ENCODE measurements at places on chromosomes 2 and 18.

DNA sequence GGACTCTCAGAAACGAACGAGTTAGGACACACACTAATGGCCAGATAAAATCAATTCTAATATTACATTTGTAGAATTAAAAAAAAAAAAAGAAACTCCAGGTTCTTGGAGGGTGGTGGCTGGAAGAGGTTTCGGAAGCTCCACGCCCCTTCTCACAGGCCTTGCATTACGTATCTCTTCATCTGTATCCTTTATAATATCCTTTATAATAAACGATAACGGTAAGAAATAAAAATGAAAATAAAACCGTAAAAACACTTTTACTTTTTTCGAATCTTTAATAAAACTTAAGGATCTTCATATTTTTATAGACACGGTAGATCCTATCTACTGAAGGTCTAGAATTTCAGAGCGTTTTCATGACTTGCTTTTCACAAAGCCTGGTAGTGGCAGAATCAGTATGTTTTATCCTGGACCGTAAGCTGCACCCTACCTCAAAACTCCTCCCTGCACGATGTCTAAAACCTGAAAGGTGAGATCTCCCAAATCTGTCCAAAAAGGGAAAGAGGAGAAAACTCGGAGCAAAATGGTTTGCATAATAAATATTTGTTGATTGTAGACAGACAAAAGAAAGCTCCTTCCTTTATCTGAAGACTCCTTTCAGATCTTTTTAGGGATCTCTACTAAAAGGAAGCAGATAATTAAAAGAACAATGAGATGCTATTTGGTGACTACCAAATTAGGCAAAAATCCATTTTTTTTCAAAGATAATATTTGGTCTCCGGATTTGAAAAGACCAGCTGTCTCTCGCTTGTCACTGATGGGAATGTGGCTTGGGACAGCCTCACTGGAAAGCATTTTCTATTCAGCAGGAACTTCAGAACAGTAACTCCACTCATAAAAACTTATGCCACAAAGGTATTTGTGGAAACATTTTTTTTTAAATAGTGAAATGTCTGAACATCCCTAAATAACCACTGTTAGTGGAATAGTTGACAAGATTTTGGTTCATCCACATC is 2.0 kb upstream of the CXCR4 start:
- DNase-seq: no peak

DNA sequence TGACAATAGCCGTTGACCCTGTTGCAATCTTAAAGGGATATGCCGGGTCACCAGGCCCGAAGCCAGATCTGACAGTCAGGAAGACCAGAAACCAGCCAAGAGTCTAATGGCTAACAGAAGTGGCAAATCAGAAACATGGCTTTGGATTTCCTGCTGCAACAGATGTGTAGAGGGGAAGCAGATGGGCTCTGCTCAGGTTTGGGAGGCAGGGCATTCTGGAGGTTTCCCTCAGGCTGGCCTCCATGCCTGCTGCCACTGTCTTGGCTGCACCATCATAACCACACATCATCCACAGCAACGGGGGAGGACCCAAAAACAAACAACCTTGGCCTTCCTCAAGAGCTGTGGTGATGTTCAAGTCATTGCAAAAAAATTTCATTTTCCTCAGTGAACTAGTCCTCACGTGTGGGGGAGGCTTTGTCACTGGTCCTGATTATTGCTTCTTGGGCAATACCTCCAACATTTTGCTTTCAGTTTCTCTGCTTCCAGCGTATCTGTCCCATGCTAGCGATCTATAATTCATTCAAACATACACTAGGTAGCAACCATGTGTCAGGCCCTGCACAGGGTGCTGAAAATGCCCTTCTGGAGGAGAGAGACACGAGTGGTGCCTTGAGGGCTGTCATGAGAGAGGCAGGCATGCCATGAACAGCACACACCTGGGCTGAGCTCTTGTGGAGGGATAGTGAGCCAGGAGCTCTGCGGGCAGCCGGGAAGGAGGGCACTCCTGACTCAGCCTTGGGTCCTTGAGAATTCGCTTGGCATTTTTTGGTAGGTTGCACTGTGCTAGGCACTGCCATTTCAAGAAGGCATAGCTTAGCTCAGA is 48.2 kb upstream of the LGALSL start:
- DNase-seq: peak; percentile 62

DNA sequence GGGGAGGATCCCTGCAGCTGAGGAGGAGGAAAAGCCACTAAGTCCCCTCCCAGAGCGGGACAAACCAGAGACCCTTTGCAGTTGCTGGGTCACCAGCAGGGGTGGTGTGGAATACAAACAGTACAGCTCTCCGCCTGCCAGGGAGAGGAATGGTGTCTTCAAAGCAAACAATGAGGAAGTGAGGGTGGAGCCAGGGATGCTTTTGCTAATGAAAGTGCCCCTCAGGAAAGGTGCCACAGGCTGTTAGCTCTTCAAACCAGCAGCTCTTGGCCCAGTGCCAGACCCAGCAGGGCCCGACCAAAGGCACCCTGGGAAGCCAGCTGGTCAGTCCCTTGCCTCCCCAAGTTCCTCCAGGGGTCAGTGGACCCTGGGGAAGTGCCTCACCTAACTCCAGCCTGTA is 102.8 kb downstream of the HIBCH start:
- DNase-seq: peak; percentile 14

DNA sequence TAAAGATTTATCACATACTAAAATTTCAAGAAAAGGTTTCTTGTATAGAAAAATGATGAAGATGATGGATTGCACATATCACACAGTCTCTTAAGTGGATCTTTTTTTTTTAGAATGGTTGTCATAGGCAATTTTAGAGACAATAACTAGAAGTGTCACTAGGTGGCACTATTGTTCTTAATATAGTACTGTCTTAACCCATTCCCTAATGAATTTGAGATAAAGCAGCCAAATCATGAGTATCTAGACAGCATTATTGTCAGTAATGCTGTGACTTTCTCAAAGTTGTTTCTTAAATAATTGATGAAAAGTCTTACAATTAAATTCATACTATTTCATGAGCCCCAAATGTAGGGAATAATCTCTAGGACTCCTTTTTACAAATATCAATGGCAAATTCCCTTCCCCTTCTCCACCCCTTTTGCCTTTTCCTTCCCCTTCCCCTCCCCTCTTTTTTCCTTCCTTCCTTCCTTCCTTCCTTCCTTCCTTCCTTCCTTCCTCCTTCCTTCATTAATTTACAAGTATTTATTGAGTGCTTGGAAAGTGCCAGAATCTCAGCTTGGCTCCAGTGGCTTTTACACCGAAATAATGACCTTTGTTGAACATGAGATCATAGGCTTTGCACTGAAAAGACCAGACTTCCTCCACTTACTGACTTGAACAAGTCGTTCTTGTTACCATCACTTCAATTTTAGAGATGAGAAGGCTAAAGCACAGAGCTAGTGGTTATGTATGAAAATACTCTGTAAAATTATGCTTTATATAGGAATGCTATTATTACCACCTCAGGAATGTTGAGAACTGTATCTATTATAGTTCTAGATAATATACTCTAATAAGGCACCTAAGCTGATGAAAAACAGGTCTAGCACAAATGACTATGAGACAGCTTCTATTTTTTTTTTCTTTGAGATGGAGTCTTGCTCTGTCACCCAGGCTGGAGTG is 19.8 kb downstream of the MYL12B start:
- peak; percentile 78 for DNase-seq

DNA sequence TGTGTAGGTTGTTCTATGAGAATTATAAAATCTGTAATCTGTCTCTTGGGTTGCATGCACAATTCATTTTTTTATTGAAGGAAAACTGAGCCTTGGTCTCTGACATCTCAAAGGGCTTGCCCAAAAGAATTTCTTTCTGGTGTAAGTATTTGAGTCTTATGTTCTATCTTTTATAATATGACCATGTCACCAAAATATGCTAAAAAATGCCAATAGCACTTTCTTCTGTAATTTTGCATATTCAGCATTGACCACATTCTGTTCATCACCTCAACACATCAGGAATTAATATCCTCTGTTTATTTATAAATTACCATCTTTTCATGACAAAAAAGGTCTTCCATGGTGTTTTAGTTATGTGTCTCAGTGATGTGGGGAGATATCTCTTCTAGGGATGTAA is 268.7 kb upstream of the TCF4 start:
- DNase-seq: no peak

DNA sequence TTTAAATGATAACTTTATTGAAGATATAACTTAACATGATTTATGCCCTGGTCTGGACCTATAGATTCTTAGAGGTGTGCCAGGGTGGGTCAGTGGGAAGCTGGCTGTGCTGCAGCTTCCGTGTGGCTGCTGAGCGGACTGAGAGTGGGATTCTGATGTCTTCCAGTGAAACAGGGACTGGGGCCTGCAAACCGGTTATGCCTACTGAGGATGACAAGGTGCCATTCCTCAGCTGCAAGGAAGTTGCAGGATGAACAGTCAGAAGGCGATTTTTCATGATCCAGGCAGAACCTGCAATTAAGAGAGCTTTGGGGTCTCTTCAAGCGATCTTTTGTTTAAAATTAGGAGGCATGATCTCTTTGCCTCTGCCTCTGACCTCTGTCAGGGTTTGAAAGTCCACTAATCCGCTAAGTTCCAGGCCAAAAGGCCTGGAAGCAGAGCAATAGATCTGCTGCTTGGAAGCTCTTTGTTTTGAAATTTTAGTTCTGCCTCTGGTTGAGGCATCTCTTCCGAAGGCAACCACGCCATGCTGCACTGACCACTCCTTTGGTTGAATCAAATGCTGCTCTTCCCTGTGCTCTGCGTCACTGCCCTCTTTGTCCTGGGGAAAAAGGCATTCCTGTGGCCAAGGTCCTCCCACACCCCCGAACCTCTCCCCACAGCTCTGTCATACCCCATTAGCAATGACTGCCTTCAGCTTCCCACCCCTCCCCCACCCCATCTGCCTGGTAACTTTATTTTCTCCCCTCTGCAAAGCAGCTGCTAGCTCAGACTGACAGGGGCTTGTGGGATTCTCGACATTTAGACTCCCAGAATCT is 2.0 kb downstream of the TMEM169 start:
- DNase-seq: peak; percentile 40

DNA sequence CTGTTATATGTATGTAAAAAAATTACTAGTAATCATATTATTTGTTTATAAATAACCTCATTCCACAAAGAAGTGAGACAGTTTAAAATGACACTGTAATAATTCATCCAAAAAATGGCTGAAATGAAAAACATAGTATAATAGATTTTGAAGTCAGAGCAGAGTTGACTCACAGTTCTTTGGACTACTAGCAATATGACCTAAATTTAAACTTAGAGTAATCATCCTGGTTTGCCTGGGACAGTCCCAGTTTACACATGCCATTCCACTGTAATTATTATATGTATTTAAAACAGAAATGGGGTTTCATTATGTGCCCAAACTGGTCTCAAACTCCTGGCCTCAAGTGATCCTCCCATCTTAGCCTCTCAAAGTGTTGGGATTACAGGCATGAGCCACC is 48.3 kb downstream of the CCDC88A start:
- no peak for DNase-seq

DNA sequence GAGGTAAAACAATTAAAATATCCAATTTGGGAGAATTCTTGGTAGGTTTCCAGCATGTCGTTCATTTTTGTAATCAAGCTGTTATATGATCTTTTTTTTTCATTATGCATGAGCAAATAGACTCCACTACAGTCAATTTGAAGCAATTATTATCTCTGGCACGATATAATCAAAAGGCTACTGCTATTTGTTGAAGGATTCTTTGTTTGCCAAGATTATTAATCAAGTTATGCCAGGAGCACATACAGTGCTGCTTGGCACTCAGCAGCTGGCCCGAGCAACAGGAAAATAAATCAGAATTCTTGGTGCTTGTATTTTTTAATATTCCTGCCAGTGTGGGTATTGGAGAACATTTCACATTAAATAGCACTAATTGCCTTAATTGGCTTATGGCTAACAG is 279.5 kb downstream of the RND3 start:
- no peak for DNase-seq

DNA sequence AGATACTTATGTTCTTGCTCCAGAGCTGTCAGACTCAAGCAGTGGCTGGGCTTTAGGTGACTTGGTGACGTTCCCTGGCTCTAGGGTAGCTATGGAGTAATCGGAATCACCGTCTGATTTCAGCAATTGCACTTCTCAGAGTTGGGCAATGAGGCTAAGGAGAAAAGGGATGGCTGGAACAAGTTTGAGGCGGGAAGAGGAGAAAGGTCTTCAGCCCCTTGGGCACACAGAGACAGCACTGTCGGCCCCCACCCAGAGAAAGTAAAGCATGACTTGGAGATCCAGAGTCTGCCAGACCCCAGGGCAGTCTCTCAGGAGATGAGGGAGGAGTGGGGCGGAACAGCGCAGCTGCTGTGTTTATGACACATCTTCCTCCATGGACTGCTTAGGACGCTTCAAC is 114.5 kb downstream of the KLHL29 start:
- no peak for DNase-seq

GRCh38 chr2:241354668-241355658 is 1.1 kb upstream of the FARP2 start:
- peak; percentile 73 for DNase-seq

GRCh38 chr2:241612156-241613016 is 24.6 kb downstream of the THAP4 start:
- no peak for DNase-seq

GRCh38 chr2:19559596-19560240 is 201.3 kb upstream of the OSR1 start:
- DNase-seq: no peak

- DNase-seq: no peak
Measured at GRCh38 chr2:148553332-148553887, 91.1 kb upstream of the EPC2 start.

- no peak for DNase-seq
Measured at GRCh38 chr18:35049111-35050027, 8.2 kb downstream of the MAPRE2 start.

- DNase-seq: no peak
Measured at GRCh38 chr18:64444819-64445218, 295.9 kb upstream of the LINC00305 start.

DNA sequence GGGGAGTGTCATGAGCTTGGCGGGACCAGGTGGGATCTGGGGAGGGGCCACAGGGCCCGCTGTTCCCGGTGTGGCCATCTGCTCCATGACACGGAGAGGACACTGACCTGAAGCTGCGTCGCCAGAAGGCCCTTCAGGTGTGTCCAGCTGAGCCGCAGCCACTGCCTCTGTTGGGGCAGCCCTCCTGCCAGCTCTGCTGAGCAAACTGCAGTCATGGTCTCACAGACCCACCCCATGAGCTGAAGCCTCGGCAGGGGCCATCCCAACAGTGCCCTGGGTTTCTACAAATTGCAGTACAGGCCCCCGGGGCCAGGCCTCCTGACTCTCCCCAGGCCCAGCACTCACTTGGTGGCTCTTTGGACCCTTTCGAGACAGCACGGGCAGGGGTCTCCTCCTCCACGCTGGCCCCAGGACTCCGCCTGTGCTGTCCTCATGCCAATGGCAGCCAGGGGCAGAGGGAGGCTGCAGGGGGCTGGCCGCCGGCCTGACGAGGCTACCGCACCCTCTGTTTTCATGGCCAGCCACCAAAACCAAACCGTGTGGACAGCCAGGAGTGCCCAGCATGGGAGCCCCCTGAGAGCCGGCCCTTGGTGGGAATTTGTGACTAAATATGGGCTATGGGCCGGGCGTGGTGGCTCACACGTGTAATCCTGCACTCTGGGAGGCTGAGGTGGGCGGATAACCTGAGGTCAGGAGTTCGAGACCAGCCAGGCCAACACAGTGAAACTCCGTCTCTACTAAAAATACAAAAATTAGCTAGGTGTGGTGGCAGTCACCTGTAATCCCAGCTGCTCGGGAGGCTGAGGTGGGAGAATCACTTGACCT is 175.2 kb upstream of the SALL3 start:
- DNase-seq: no peak
